ENCODE measurements at places on chromosomes 2 and 18.

- no peak for DNase-seq
Observed at GRCh38 chr18:46704816-46705215, 47.8 kb upstream of the LOXHD1 start.

- no peak for DNase-seq
Observed at GRCh38 chr18:55549474-55550104, 38.4 kb downstream of the TCF4 start.

GRCh38 chr18:51188024-51188701, 9.3 kb downstream of the MEX3C start:
- no peak for DNase-seq

DNA sequence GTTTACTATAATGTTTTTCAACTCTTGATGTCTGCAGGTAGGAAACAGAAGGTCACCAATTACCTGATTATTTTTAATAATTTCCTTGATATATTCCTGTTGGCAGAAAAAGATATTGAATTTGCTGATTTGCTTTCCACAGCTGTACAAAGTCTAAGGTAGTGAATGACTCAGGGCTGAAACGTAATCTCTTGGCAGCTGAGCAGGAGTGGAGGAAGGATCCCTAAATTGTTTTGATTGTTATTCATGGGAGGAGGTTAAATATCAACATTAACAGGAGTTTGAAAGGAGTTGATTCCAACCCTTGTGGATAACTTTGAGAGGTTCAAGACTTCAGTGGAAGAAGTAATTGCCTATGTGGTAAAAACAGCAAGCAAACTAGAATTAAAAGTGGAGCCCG, 345.2 kb upstream of the SLC8A1 start:
- no peak for DNase-seq

GRCh38 chr2:17543848-17544247, 3.4 kb downstream of the VSNL1 start:
- DNase-seq, result no peak

GRCh38 chr2:56630286-56630685, 446.5 kb downstream of the CCDC85A start:
- no peak for DNase-seq

GRCh38 chr2:63052411-63053080, 1.9 kb downstream of the OTX1 start:
- no peak for DNase-seq

- peak; percentile 56 for DNase-seq
Observed at GRCh38 chr18:47150824-47151366, 595 bp upstream of the HDHD2 start.

GRCh38 chr2:232365621-232366321, 12.8 kb upstream of the ALPP start:
- DNase-seq, result peak; percentile 24
